ENCODE measurements at places on chromosomes 6 and 20. TPM values are rescaled to one million over a fixed set of nuclear protein-coding genes. Genes with fewer than 3 reads are reported as not detected.

Gene ABHD12
- 70.9 TPM for total RNA-seq

- DNase-seq = no peak
Observed at GRCh38 chr6:34529665-34530327, 26.3 kb downstream of the SPDEF start.

GRCh38 chr20:58688840-58689239 is 3.8 kb upstream of the NPEPL1 start:
- DNase-seq = no peak

DNA sequence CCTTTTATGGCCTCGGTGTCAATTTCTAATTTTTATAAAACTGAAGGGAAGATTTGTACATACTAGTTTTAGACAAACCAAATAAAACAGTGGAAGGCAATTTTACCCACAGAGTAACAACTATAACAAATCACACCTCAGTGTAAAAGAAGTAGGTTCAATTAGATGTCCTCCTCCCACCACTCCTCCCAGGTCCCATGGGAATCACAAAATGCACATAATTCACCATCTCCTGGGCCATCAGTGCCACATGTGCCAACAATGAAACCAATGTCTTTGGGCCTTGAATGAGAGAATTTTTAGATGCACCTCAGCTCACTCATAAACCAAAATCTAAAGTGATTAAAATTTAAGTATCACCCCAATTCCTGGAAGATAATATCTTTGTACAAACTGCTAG is 267.8 kb downstream of the BTBD9 start:
- no peak for DNase-seq

DNA sequence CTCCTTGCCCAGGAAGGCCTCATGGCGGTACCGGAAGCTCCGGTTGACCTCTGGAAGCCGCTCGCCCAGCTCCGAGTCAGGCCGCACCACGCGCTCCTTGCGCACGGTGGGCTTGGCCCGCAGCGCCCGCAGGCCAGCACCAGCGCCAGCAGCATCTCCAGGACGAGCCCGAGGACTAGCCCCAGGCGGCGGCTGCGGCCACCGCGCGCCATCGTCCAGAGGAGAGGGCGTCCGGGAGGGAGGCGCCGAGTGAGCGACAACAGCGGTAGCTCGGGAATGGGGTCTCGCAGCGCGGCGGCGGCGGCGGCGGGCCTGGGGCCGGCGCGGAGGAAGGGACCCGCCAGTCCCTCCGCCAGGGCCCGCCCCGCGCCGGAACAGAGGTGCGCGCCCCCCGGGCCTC is 27.6 kb upstream of the CGA start:
- DNase-seq = no peak

DNA sequence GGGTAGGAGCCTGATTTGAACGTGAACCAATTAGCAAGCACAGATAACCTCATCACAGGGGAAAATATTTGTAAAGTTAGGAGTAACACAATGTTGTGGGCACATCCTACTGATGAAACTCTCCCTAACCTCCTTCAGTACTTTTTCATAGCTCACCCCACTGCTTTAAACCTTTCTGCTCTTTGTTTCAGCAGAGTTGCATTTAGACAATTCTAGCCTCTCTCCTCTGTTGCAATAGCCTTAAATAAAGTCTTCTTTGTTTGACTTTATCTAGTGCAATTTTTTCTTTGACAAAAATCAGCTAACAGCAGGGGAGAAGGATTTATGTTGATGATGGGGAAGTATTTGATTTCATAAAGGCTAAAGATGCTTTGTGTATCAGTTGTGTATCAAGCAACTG is 14.1 kb downstream of the C6orf141 start:
- no peak for DNase-seq

DNA sequence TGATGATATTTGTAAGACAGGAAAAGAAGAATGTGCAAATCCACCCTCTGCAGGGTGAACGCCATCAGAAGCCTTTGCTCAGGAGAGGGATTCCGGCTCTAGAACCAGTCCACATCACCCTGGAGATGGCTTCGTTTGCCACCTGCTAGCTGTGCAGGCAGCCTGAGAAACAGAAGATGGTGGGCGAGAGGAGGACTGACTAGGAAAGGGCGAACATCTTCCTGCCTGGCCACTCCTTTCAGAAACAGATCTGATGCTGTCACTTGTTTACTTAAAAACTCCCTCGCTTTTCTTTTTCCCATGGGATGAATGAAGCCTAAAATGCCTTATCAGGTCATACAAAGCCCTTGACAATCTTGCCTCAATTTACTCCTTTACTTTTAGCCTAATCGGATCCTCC is 1.2 kb downstream of the PTPRA start:
- no peak for DNase-seq

Gene RAB23
- 94.3 TPM for total RNA-seq

GRCh38 chr6:30810813-30811339 is 66.5 kb upstream of the IER3 start:
- no peak for DNase-seq
